ENCODE measurements at places on chromosomes 3 and 15.

- no peak for DNase-seq
Measured at GRCh38 chr3:182628531-182628930, 164.8 kb upstream of the ATP11B start.

DNA sequence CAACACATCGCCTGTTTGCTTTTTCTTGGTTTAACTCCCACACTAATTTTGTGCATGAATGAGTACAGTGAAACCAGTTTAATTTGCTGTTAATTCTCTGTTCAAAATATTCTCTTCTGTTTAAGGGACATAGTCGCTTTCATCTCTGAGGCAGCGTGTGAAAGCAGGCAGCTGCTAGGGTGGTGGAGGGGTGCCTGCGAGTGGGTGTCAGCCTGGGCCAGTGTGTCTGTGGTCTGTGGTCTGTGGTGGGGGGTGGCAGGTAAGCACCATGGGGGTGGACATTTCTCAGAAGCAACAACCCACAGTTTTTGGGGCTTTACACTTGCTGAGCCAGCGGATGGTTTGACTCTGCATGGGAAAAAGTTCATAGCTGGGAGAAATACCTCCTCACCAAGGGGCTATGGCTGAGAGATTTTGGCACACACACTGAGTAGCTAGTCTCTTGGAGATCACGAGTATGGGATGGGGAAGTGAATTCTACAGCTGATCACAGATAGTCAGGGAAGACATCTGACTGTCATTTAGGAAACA lies 109.2 kb downstream of the EPHB1 start:
- no peak for DNase-seq

DNA sequence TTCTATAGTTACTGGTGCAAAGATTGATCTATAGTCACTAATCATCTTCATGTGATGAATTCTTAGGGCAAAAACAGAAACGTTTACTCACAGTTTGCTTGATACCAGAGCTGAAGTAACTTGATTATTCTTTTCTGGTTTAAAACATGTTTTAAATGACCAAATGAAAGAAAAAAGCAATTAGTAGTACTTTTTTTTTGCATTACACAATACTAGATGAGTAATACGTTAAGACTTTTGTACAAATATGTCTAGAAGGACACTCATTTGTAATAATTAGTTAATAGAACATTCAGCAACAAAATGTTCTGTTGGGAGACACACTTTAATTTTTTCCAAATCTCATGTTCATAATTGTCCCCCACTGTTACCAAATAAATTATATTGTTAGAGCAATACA lies 523.2 kb downstream of the SOX2 start:
- no peak for DNase-seq

DNA sequence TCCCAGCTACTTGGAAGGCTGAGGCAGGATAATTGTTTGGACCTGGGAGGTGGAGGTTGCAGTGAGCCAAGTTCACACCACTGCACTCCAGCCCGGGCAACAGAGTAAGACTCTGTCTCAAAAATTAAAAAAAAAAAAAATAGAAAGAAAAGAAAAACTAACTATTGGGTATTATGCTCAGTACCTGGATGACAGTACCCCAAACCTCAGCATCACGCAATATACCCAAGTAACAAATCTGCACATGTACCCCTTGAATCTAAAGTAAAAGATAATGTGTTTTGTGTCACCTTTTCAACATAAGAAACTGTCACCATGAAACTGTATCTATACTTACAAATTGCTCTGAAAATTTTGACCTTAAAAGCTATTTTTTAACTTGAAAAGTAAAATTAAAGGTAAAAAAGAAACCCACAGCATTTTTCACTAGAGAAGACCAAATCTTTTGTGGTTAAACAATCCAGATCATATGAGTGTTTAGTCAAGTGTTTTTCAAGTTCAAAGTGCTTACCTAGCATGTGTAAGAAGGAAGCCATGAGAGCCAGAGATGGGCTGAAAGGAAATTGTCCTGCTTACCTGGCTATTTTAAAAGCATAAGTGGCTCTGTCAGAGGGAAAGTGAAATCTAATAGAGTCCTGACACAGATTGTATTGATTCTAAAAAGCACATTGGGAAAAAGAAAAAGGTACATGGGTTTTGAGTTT lies 50.5 kb downstream of the MYO1E start:
- DNase-seq = no peak

DNA sequence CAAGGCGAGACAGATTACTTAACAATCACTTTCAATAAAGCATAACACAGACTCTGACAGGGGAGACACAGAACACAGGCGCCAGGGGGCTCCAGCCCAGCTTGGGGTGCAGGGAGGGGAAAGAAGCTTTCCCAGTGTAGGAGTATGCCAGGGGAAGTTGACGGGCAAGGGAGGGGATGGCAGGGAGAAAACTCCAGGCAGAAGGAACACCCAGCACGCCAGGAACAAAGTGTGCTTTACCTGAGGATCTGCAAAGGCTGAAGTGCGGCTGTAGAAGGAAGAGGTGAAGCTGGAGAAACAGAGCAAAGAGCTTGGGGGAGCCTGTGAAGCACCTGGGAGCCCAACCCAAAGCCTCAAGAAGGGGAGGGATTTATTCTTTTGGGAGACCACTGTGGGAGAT lies 12.1 kb downstream of the RGMA start:
- no peak for DNase-seq

GRCh38 chr3:22994781-22995180 lies 208.3 kb upstream of the UBE2E2 start:
- DNase-seq = no peak

DNA sequence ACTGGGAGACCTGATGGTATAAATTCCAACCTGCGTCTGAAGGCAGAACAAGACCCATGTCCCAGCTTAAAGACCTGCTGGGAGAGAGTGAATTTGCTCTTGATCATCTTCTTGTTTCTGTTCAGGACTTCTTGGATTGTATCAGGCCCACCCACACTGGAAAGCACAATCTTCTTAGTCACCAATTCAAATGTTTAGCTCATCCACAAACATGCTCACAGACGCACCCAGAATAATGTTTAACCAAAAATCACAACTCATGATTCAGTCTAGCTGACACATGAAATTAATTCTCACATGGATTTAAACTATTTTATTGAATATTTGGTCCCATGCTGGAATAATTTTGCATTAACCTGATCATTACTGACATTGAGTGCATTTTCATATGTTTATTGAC lies 37.8 kb upstream of the GOLGA6L2 start:
- DNase-seq = no peak

DNA sequence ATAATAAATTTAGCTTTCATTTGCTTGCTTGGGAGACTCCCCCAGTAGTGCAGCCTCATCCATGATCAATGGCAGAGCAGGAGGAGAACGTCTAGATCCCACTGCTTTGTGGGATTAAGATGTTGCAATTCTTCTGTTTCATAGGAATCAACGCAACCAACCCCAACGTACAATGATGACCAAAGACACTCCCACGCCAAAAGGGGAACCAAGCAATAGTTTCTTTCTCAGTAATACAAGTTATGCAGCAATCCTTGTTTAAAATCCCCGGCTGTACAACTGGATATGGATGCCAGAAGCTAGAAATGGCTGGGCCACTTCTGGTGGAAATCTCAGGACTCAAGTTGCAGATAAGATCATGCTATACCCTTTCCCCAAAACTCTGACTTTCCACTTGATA lies 411.2 kb downstream of the VPS13C start:
- DNase-seq = no peak

GRCh38 chr15:48384616-48385015 lies 53.4 kb downstream of the DUT start:
- no peak for DNase-seq

- no peak for DNase-seq
Measured at GRCh38 chr3:160061525-160061924, 72.9 kb downstream of the IL12A start.

GRCh38 chr3:25178672-25179071 lies 249.4 kb upstream of the RARB start:
- DNase-seq = no peak

DNA sequence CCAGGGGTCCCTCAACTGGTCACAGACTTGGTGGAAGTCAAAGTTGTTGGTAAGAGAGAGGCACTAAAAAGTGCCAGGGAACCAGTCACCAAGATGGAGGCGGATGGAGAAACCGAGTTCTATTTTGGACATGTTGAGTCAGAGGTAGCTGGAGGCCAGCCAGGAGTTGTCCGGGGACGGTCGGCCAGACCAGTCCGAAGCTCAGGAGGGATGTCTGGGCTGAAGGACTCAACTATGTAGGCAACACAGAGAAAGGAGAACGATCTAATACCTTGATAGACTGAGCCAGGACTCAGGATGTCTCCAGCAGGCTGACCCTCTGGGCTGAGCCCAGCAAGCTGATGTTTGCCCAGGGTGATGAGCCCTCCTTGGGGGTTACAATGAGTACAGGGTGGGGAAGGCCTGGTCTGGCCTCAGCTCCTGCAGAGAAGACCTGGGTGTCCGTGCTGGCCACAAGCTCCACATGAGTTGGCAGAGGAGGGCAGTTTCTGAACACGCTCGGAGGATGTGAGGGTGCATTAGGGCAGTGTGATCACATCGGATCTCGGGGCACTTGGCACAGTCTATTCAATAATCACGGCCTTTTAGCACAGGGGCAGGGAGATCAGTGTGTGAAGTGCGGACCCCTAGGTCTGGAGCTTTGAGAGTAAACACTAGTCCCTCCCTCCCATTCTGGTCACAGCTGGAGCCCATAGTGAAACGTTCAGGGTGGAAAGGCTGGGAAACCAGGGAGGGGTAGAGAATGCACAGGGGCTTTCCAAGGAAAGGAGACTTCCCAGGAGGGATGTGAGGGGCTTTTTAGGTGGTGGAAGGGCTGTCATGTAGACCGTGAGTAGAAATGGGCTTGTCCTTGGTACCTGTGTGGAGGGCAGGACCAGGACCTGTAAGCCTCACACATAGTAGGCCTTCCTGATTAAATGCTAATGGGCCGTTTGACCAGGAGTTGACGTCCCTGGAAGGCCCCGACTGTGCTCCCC lies 111.9 kb downstream of the ETFA start:
- no peak for DNase-seq

- no peak for DNase-seq
Measured at GRCh38 chr3:73653877-73654276, 29.1 kb upstream of the PDZRN3 start.

DNA sequence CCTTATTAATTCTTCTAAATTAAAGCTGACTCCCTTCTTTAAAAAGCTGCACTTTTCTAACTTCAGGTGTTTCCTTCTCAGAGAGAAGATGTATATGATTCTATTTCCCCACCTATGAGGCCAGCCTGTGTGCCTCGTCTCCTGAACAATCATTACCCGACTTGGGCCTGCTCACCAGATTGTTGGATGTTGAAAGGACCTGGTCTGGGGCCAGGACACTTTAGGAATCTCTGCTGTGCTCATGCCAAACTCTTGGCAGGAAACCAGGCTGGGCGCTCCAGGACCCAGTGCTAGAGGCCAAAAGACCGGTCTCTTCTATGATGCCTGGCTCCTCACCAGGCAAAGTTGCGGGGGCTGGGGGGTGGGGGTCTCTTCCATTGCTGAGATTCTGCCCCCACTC lies 16.9 kb upstream of the LRRC31 start:
- no peak for DNase-seq

DNA sequence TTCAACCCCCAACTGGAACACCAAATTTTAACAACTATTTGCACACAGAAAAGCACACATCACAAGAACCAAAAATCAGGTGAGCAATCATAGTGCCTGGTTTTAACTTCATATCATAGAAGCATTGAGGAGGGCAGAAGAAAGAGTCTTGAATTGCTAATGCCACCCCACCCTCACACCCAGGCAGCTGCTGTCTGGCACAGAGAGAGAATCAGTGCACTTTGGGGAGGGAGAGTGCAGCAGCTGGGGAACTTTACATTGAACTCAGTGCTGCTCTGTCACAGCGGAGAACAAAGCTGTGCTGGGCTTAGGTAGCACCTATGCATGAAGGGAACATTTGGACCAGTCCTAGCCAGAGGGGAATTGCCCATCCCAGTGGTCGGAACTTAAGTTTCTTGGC lies 76.0 kb upstream of the KBTBD8 start:
- no peak for DNase-seq

GRCh38 chr3:124653797-124654469 lies 76.3 kb upstream of the UMPS start:
- no peak for DNase-seq

- DNase-seq = no peak
Measured at GRCh38 chr3:94303897-94304296, 241.0 kb downstream of the NSUN3 start.

DNA sequence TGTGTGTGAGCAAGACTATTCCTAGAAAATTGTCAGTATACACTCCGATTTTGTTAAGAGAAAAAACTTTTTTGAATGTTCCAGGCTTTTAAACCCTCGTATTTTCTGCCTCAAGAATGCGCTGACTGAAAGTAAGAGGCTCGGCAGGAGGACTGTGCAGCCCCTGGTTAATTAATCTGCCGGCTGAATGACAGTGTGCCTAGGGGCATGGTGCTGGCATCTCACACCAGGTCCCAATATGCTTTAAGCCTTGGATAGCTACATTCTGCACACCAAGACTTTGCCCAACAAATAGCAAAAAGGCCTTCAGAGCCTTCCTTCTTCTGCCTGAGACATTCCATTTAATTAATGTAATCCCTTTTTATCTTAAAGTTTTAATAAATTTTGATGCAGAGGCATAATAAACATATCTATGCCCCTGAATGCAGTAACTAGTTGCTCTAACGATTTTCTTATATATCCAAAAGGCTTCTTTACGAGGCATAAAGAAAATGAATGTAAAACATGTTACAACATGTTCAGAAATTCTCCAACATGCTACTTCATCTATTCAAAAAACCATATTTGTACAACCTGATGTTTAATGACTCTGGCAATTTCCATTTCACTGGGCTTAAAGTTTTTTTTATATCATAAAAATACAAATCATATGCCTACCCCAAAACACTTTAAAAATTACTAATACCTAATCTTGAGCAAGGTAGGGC lies 37.9 kb downstream of the DPH6 start:
- DNase-seq = no peak

DNA sequence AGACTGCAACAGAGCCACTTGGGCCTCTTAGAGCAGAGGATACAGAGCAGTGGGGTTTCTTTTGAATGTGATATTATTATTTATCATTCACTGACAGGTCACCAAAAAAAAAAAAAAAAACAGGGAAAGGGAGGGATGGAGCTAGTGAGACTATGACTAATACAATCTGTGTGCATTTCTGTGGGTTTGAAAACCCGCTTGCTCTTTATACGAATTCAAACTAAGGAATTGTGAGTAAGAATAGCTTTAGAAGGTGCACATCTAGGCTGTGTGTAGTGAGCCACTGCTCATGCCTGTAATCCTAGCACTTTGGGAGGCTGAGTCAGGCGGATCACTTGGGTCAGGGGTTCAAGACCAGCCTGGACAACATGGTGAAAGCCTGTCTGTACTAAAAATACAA lies 186.6 kb upstream of the MANF start:
- no peak for DNase-seq

- DNase-seq = no peak
Measured at GRCh38 chr3:56339244-56339643, 129.0 kb downstream of the ERC2 start.

GRCh38 chr3:108590460-108590859 lies 938 bp downstream of the DZIP3 start:
- DNase-seq = no peak

- no peak for DNase-seq
Measured at GRCh38 chr3:106033654-106034053, 164.8 kb upstream of the CBLB start.
